NCI-H69 (cell line): ENCODE measurements at places on chromosomes 11 and 22.
A peak's percentile ranks its signal among the peaks of the same experiment; 100 is the strongest.

DNA sequence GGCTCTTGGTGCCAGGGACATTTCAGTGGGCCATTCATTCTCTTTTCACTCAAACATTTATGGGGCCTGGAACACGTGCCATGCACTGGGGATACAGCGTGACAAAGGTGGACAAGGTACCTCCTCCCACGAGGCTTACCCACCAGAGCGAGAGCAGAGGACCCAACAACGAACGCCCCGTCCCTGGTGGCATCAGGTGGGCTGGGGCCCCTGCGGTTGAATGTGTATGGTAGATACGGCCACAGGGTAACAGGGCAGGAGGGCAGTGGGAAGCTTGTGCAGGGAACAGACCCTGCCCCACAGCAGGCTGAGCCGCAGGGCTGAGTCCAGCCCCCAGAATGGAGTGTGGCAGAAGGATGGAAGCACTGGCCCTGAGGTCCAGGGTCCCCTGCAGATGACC is 81.1 kb downstream of the LRRC32 start:
- no peak for DNase-seq

DNA sequence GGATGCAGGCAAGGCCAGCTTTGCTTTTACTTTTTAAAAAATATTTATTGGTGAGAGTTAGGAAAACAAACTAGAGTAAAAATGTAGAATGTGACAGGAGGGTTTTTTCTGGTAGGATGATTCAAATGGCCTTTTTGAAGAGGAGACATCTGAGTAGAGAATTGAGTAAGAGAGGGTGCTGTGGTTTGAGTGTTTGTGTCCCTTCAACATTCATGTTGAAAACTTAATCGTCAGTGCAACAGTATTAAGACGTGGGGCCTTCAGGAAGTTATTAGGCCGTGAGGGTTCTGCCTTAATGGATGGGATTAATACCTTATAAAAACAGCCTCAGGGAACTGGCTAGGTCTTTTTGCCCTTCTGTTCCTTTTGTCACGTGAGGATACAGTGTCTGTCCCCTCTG is 288.8 kb upstream of the C11orf87 start:
- no peak for DNase-seq

- DNase-seq, result no peak
Observed at GRCh38 chr11:64533501-64533900, 57.5 kb upstream of the SLC22A12 start.

- DNase-seq, result peak; percentile 87
Observed at GRCh38 chr22:38753948-38754750, 1.6 kb downstream of the SUN2 start.

- DNase-seq, result no peak
Observed at GRCh38 chr22:45987136-45987861, 10.3 kb upstream of the WNT7B start.

GRCh38 chr22:36900225-36900624 is 13.2 kb upstream of the CSF2RB start:
- no peak for DNase-seq

DNA sequence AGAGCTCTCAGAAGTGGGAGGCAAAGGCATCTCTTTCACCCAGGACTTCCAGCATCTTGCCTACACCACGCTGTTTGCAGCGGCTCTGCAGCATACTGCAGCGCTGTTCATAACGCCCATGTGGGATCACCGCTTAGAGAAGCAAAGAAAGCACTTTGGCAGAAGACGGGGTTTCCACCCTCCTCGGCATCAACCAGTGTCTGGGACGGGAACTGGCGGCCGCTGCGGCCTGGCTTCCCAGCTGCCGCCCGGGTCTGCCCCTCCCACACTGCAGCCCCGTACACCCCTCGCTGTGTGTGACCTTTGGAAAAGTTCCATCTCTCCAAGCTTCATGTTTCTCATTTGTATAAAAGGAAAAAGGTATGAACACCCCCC is 545 bp upstream of the TIRAP start:
- peak; percentile 63 for DNase-seq

GRCh38 chr11:32341620-32342613 is 93.4 kb downstream of the WT1 start:
- no peak for DNase-seq

DNA sequence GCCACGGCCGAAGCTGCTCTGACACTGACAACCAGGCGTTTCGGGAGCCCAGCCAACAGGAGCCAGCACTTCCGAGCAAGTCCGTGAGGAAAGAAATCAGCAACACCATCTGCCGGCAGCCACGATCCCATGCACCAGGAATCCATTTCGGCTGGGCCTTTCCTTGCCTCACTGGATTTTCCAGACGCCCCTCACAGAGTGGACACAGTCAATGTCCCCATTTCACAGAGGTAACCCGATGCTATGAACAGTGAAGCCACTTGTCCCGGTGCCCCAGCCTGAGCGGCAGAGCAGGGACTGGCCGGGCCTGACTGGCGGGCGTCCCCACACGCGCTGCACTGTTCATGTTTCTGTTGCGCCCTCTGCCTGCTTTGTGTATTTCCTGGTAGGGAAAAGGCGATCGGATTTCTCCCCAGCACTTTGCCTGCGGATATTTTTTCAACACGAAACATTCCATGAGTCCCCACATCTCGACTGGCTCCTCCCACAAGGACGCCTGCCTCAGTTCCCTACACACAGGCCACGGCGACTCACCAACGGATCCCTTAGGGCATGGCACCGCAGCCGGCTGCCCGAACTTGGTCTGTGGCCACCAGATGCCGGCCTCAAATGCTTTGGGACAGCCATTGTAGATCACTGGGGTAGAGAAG is 55.3 kb downstream of the TRMU start:
- DNase-seq, result no peak

DNA sequence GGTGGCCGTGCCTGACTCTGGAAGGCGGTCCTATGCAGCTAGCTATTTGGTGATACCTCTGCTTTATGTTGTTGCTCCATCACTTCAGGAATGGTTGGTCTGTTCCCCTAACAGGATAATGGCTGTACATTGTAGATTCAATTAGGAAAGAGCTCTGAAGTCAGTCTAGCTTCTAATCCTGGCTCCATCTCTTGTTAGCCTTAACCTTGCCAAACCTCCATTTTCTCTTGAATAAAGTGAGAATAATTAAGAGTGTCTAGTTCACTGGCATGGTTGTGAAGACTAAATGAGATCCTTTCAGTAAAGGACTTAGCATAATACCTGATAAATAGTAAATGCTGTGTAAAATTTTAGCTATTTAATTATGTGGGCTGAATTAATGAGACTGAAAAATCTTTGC is 262.5 kb upstream of the ARHGAP20 start:
- DNase-seq, result no peak

DNA sequence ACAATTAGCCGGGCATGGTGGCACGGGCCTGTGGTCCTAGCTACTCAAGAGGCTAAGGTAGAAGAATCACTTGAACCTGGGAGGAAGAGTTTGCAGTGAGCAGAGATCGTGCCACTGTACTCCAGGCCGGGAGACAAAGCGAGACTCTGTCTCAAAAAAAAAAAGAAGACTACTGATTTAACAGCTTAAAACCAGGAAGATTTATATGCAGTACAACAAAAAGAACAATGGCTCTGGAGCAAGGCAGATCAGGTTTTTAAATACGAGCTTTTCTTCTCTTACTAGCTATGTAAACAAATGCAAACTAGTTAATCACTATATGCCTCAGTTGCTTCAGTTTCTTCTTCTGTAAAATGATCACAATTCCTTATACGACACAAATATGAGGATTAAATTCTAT is 6.9 kb downstream of the FAM168A start:
- no peak for DNase-seq

- peak; percentile 85 for DNase-seq
Observed at GRCh38 chr22:21646608-21647590, 4.8 kb downstream of the SDF2L1 start.

- no peak for DNase-seq
Observed at GRCh38 chr11:66272596-66272995, 4.2 kb downstream of the RAB1B start.

DNA sequence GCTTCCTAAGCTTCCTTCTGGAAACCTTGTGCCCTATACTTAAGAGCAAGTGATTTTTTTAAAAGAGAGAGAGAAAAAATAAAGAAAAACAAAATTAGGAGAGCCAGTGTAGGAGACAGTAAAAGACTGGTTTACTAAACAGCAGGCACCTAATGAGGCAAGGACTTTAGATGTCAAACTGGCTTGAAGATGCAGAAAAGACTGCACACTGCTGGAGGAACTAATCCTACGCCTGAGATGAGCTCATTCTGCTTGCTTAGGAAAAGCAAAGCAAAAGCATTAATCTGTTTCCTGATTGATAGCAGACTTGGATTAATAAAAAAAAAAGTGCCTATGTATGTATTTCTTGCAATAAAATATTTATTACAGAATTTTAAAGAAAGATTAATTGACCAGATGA is 113.6 kb upstream of the SEZ6L start:
- DNase-seq, result peak; percentile 12

DNA sequence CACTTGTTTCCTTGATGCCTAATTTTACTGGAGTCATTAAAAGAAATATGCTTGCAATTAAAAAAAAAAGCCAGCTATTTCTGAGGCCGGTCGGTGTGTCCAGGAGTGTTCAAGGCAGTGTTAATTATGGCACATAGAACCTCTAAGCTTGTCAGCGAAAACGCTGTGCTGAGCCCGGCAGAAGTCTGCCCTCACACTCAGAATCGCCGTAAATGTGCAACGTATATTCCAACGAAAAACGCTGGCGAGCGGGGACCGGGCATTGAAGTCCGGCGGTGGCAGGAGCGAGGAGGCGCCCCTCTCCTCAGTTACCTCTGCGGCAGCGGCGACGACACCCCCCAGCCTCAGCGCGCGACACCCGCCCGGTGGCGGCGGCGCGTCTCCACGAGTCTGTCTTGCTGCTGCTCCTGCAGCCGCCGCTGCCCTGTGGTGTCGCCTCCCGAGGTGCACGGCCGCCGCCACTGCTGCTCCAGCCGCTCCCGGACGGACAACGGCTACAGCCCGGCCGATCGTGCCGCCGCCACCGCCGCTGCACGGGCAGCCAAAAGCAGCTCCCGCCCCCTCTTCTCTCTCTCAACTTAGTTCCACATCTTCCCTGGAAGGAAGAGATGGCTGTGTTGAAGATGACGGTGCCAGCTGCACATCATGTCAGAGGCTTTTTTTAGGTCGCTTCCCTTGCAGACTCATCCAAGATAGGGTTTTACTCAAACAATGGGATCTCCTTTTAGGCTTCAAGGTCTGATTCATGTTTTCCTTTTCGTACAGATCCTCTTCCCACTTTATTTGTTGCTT is 56.0 kb downstream of the JAM3 start:
- DNase-seq, result no peak

DNA sequence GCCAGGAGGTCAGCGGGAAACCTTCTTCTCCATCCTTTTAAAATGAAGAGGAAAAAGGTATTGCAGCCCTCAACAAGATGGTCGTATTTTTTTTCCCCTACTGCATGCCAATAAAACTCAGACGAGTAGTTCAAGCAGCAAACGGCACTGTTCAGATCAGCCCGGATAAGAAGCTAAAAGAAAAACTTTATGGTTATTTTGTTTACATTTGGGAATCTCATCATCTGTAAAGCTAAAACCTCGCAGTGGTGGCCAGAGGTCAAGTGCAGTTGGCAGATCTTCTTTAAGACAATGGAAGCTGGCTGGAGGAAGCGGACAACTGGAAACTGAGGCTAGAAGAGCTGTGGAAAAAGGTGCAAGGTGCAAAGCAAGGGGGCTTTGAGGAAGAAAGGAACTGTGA is 31.0 kb upstream of the CHRM4 start:
- no peak for DNase-seq

DNA sequence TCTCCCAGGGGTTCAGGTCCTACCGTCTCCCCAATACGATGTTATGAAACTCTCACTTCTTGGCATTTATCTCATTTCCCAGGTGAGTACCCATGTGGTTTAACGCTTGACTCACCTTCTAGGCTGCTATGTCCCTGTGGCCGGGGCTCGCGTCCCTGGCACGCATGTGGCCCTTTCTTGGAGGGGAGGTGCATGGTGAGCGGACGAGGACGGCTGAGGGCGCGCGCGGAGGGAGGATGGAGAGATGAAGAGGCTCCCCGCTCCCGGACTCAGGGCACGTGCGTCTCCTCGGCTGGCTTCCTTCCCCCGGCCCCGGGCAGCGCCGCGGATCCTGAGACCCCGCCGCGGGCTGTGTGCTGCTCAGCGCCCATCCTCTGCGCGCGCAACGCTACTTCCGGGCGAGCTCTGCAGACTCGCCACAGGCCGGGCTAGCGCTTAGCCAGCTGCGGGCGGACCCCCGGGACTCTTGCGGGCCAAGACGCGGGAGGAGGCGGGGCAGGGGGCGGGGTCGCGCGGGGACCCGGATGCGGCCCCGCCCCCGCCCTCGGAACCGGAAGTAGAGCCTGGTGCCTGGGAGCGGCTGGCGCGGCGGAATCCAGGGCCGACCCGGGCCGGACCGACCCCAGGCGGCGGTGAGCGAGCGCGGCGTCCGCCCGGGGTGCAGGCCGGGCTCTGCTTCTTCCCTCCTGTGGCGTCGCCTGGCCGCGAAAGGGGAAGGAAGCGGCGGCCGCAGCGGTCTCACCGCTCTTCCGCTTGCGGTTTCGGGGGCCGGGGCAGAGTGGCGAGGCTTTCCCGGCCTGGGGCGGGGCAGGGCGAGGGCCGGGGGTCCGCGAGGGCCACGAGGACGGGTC is at the start of gene CTTN:
Gene CTTN, plus strand, starts transcription at position 547 of the 851 bp plus-strand sequence. CDS start 8,769 bp downstream, outside the sequence.
- peak; percentile 97 for DNase-seq

DNA sequence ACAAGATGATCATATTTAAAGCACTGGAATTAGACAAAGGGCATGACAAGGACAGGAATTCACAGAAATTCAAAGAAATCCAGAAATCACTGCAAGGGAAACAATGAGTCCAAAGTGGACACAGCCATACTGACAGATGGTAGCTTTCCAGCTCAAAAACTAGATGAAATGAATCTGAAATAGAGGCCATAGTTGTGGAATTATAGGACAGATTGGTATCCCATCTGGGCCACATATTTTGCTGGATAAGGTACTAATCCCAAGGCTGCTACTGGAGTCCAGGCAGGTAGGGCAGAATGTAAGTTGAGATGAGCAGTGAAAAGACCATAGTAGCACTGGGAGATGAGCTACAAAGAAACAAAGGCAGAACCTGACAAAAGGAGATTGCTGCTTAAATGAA is 258.3 kb upstream of the ANO3 start:
- peak; percentile 5 for DNase-seq

- no peak for DNase-seq
Observed at GRCh38 chr11:66239998-66240780, 28.2 kb upstream of the RAB1B start.

DNA sequence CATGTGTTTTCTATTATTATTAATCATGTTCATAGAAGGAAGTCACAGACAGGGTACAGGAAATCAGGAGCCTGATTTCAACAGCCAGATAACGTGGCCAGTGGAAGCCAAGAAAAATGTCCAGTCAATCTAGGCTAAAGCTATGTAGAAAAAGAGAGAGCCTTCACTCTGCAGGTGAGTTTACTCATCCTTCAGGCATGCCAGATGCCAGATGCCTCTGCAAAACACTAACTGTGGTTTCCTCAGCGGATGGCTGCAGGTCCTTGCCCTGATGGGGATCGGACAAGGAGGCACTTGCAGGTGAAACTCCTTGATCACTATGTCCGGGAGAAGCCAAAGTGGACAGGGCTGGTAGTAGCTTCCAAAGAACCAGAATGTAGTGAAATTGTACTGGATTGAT is 962.3 kb upstream of the RAG2 start:
- no peak for DNase-seq

GRCh38 chr11:113629562-113629961 is 76.5 kb downstream of the TMPRSS5 start:
- peak; percentile 97 for DNase-seq

- no peak for DNase-seq
Observed at GRCh38 chr11:108007819-108008218, 879 bp upstream of the CUL5 start.
